NCI-H2171 (cell line): ENCODE measurements at places on chromosomes 7 and 10.

DNA sequence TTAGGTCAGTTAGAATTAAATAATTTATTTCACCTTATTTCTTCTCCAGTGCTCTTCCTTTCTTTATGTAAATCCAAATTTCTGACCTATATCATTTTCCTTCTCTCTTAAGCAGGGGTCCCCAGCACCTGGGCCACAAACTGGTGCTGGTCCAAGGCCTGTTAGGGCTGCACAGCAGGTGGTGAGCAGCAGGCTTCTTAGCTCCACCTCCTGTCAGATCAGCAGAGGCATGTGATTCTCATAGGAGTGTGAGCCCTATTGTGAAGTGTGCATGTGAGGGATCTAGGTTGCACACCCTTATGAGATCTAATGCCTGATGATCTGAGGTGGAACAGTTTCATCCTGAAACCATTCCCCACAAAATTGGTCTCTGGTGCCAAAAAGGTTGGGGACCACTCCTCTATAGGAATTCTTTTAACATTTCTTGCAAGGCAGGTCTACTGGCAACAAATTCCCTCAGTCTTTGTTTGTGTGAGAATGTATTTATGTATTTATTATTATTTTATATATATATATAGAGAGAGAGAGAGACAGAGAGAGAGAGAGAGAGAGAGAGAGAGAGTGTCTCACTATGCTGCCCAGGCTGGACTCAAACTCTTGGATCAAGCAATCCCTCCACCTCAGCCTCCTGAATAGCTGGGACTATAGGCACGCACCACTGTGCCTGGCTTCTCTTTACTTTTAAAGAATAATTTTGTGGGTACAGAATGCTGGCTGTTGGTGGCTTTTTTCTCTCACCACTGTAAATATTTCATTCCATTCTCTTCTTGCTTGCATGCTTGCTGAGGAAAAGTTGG is 4.3 kb upstream of the ABCC2 start:
- no peak for DNase-seq

DNA sequence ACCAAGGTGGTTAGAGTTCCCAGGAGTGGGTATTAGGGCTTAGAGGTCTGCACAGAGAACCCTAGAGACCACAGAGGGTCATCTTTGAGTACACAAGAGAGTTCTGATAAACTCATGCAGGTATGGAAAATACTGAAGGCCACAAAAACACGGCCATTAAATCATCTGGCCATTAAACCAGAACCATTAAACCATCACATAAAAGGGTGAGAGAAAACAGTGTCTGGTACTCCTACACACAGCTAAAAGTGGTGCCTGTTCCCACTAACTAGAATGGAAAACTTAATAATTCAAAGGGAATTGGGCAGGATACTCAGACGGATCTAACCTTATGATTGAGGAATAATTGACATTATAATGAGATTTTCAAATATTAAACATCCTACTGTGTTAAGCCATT is 679.4 kb downstream of the TNS3 start:
- DNase-seq: no peak

DNA sequence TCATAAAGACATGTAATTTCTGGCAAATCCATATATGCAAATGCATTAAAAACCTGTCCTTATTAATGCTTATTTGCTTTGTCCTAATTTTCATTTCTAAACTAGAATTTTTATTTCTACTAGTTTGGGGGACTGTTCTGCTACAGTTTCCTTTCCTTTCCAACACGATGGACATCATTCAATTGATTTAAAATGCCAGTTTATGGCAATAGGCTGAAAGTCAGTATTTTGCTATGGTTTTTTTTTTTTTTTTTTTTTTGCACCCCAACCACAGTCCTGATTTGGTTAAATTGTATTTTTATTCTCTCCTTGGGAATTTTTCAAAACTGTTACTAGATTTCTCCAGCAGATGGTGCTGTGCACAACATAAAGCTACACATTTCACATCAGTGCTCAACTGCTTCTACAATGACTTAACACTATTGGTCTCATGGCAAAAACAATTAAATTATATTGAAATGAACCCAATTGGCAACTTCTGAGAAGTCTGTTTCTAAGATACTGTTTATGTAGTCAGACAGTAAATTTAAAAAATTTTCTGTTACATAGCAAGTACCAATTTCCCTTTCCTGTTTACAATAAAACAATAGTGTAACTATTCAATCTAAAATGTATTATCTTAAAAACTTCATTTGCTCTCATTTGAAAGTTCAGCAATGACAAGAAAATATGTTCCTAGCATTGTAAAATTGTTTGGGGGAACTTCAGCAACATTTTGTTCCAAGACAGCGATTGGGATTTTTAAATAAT is 193.8 kb upstream of the CCDC6 start:
- peak; percentile 21 for DNase-seq

DNA sequence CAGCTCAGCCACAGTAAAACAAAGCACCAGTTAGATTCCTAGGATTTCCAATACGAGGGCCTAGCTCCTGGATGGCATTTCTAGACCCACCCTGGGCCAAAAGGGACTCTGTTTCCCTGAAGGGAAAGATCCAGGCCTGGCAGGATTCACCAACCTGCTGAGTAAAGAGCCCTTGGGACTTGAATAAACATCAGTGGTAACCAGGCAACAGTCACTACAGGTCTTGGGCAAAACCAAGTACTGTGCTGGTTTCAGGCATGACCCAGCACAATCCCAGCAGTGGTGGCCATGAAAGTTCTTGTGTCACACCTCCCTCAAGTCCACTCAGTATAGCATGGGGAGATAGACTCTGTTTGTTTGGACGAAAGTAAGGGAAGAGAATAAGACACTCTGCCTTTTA is 31.0 kb upstream of the STARD3NL start:
- no peak for DNase-seq

DNA sequence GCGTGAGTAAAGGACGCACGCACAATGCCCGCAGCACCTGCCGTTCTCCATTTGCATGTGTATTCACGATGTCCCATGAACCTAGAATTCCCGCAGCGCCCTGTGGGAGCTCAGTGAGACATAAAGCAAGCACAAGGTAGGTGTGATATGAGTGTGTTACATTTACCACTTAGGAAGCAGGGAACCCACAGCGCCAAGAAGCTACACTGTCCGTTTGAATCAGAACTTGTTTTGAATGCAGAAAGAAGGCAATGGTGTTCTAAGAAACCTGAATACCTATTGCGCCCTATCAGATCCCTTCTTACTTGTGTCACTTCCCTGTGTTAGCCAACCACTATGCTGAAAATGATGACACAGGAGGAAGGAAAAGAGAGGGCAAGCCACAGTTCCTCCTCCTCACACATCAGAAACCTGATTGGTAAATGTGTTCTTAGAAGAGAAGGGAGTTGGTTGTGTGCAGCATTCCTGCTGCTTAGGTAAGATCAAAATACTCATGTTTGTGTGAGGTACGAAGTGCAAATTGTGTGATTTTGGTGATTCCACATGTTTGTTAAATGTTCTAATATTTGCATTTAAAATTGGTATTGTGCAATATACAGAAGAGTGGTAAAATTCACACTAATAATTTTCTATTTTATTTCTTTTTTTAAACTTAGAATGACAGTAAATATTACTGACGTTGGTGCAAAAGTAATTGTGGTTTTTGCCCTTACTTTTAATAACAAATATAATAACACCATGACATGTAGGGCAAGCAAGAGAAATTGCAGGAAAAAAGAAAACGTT is 185.4 kb downstream of the SEC23IP start:
- no peak for DNase-seq

DNA sequence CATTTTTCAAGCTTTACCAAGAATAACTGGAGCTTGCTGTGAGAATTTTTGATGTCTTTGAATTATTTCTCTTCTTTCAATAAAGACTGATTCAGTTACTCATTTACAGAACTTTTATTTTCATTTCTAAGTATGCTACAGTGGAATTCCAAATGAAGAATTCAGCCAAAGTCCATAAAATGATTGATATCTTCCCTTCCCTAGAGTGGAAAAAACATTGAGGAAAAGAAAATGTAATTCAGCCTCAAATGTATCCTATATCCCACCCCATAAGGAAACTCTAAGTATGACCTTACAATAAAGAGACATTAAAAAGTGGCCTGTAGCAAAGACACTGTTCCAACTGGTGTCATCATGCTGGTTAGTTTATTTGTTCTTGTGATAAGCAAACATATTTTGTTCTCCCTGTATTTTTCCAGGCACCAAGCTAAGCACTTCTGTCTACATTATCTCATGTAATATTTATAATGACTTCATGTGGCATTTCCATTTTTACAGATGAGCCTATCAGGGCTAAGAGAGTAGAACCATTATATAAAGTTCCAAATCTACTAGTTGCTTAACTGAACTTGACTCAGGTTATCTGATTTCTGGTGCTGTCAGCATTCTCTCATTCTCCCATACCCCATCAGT is 450.4 kb downstream of the NEBL start:
- DNase-seq: no peak
